SIG-M5 (cell line): ENCODE measurements at places on chromosomes 5 and 9.

GRCh38 chr9:133147412-133148198, 16.1 kb downstream of the GBGT1 start:
- no peak for DNase-seq

DNA sequence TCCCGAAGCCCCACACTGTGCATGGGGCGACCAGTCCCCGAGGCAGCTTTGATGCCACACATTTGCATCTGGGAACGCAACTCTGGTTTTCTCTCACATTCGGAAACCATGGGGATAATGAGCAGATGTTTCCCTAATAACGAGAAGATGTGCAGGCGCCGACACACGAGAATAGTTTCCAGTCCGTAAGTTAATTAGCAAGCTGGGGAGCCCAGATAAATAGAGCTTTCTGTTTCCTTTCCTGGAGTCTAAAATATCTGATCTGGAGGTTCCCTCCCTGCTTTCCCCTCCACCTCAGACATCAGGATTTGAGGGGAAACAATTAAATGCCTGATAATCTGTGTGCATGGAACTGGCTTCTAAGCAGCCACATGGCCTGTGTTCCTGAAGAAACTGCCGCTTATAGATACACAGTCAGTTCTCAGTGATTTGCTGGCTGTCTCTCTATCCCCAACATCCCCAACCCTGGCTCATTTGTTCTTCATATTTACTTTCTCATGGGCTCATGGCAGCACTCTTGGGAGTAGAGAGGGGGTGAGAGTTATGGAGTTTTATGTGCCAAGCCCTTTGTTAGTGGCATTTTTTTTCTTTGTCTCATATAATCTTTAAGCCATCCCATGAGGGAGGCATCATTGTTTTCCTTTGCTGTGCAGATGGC, 62.8 kb downstream of the PDZD2 start:
- DNase-seq = no peak

GRCh38 chr9:129888293-129889121, 53.2 kb downstream of the USP20 start:
- DNase-seq = peak; percentile 83

DNA sequence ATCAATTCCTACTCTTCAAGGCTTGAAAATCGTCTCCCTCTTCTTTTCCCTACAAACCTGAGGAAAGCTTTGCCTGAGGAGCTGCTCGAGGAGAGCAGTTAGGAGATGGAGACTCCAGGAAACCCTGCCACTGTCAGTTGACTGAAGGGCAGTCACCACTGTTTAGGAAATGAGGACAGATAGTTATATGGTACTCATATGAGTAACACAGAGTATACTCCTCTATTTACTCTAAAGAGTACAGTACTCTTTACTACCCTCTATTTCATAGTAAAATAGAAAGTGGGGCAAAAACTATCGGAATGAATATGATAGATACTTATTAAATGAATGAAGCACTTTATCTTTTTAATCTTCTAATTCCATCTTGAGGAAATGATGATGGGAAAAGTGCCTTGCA, 115.8 kb downstream of the MAPKAP1 start:
- DNase-seq = no peak

- no peak for DNase-seq
These were observed 637.7 kb downstream of the SEMA5A start for GRCh38 chr5:8908055-8908683.

- DNase-seq = no peak
These were observed 399.4 kb downstream of the CTNND2 start for GRCh38 chr5:11504886-11505193.

DNA sequence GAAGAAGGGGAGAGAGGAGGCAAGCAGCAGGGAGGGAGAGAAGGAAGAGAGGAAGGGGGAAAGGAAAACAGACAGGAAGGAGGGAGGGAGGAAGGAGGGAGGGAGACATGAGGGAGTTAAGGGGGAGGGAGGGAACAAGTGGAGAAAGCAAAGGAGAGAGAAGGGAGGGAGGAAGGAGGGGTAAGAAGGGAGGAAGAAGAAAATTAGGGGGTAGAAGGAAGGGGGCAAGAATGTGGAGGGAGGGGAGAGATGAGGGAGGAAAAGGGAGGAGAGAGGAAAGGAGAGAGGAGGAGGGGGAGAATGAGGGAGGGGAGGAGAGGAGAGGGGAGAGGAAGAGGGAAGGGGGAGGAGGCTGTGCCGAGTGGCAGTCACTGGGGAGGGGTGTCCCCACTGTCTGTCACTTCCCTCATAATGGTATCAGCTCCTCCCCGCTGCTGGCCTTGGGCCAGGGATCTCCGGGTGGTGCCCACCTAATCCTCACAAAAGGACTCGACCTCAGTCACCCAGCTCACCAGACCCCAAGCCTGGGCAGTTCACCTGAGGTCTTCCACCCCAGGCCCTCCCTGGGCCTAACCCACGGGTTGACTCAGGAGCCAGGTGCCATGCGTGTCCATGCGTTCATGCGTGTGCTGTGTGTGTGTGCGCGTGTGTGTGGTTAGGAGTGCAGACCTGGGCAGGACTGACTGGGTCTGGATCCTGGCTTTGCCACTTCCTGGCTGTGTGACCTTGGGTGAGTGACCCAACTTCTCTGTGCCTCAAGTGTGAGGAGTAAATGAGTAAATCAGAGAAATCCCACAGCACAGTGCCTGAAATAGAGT, 18.1 kb downstream of the C9orf50 start:
- no peak for DNase-seq

GRCh38 chr9:109918339-109919163, 138.6 kb downstream of the PALM2AKAP2 start:
- DNase-seq = no peak

GRCh38 chr9:65449423-65449822, 164.4 kb upstream of the FOXD4L5 start:
- no peak for DNase-seq

DNA sequence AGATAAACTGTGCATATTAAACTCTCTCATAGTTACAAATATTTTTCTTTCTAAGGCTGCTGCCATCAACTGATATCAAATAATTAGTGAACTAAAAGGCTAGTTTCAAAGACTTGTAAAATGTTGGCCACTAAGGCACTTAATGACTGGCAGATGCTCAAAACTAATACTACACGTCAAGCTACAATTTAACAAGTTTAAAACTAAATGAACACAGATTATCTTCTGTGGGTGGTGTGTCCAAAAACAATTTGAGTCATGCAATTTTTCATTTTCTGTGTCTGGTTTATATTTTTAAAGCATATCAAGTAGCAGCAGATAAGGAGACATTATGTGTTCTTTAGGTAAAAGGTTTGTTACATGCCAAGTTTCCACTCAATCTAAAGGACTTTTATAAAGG, 665.1 kb downstream of the EFNA5 start:
- no peak for DNase-seq

- DNase-seq = no peak
These were observed 183.7 kb downstream of the SAXO1 start for GRCh38 chr9:18849270-18849669.

DNA sequence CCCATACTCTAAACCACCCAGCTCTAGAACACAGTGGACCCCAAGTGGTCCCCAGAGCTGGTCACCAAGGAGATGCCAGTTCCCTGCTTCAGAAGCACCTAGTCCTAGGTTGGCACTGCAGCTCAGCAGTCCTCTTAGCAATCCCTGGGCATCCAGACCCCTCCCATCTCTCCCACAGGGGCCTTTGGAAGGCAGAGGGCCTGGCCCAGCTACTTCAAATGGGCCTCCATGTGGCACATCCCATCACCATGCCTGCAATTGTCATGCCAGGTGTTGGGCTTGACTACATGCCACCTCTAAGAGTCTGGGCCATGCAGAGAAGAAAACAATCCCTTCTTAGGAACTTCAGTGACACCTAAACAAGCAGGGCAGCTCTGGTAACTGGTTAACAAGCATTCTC, 14.1 kb downstream of the MACROH2A1 start:
- no peak for DNase-seq

DNA sequence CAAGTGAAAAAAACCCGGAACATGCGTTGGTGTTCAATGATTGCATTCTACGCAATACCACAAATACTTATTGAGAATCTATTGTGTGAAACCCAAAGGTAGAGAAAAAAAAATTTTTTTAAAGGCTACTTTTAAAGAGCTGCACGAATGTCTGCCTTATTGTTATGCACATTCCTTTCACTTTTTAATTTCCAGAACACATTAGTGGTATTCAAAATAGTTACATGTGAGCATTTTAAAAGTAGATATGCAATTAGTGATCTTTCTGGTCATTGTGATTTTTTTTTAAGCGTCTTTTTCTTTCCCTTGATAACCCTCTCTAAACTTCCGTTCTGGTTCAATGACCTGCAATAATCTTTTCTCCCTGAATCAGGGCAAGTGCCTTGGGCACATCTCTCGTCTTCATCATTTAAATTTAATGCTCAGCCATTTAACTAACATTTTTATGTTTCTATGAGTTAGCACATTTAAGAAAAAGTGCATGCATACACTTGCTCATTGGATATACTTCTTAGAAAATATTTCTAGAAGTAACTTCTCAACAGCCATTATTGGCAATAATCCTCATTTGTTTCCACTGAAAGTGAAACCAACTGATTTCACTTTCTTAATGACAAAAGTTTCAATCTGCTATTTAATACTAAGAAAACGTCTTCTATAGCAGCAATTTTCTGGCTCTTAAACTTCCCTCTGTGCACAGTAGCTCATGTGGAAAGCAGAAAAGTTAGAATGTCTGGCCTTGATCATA, 80.3 kb downstream of the CDH6 start:
- no peak for DNase-seq

DNA sequence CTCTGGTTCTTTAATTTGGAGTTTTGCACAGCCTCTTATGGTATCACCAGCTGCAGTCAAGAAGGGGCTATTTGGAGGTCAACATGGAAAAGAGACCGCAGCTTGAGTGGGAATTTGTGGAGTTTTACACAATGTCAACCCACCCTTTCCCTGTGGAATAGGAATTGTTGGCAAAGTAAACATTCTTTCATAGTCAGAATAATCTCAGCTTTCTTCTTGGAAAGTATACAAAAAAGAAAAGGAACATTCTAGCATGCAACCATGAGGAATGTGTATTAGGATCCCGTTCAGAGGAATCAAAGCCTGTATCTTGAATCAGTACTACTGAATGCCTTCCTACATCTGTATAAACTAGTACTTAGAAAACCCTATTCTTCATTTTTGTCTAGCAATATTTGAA, 107.6 kb downstream of the LURAP1L start:
- DNase-seq = no peak

GRCh38 chr9:2642068-2642467, 20.5 kb downstream of the VLDLR start:
- no peak for DNase-seq

DNA sequence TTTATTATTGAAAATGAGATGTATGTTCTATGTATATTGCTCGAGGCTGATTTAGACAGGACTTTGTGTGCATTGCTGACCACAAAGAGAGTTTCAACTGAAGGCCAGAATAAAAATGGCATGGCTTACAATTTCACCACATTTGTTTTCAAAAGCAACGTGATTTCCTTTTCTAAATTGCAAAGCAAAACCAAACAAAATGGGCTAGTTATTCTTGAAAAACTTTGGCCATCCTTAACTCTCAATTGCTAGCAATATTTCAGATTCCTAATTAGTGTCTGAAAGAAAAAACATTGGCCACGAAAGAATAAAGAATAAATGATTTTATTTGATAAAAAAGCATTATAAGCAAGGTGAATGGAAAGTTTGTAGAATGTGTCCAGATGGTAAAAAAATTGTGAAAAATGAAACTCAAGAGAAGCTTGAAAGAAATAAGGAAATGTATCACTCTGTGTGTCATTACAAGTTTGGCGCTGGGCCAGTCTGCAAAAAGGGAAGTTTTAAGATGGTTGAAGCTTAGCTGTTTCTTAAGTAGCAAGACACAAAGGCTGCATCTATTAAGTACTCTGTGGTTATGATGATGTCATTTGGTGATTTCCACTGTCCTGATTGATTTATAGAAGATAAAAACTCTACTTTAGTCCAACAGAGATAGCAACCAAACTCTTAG, 89.2 kb upstream of the PRLR start:
- DNase-seq = peak; percentile 88

DNA sequence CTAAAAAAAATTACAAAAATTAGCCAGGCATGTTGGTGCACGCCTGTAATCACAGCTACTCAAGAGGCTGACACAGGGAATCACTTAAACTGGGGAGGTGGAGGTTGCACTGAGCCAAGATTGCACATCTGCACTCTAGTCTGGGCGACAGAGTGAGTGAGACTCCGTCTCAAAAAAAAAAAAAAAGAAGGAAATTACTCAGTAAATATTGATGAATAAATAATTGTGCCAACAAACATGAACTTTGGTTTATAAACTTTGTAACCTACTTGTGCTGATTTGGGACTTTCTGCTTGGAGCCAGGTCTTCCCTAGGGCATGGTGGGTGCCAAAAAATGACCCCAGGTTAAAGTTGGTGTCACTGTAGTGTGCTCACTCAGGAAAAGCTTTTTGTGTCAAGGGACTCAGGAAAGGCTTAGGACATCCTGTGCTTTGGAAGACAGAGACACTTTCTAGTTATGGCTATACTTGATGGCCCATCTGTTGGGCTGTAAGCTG, 19.0 kb downstream of the ABLIM3 start:
- no peak for DNase-seq

GRCh38 chr5:148290271-148291195, 21.7 kb upstream of the SPINK7 start:
- DNase-seq = no peak

DNA sequence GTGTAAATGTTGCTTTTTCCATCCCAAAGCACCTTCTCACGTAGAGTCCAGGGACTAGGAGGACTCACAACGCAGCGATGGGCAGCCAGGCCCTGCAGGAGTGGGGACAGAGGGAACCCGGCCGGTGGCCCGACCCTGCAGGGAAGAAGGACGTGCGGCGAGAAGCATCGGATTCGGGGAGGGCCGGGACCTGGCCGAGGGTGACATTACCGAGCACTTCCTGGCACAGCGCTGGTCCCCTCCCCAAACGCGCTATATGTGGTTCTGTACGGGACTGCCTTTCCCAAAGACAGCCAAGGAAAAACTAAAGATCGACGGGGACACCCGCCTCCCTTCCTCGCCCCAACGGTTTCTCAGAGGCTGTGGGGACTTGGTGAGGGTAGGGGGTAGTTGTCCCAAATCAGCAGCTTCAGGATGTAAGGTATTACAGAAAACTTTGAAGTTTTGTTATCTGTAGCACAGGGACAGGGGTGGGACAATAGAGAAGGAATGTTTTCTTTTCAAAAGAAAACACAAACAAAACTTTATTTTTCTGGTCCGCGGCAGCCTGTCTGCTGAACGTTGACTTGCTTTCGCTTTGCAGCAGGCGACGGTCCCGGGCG, 887 bp upstream of the MAP3K1 start:
- DNase-seq = no peak

GRCh38 chr9:12416716-12417115, 276.5 kb upstream of the TYRP1 start:
- no peak for DNase-seq

DNA sequence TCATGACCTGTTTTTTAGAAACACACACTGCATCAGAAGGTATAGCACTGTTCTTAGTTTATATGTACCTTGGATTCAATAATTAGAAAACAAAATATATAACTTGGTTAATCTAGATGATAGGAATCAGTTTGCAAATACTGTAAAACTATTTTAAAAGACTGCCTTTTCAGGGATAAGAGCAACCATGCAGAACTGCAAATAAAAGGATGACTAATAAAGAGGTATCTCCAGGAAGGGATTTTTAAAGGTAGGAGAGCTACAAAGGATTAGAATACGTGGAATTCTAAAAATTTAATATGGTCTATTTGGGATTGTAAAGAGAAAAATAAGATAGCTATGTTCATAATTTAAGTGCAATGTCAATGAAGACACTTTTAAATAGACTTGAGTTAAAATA, 9.4 kb downstream of the GABRA1 start:
- DNase-seq = no peak

- no peak for DNase-seq
These were observed 1.7 kb upstream of the DCP2 start for GRCh38 chr5:112974901-112975300.

- DNase-seq = no peak
These were observed 39.7 kb downstream of the ZDHHC21 start for GRCh38 chr9:14653511-14653910.

GRCh38 chr5:62030326-62030725, 275.7 kb upstream of the KIF2A start:
- DNase-seq = no peak
